Heart left ventricle (tissue), 16 donors: ENCODE measurements at places on chromosomes 6 and 20. TPM values are rescaled to one million over a fixed set of nuclear protein-coding genes. Genes with fewer than 3 reads are reported as not detected.

DNA sequence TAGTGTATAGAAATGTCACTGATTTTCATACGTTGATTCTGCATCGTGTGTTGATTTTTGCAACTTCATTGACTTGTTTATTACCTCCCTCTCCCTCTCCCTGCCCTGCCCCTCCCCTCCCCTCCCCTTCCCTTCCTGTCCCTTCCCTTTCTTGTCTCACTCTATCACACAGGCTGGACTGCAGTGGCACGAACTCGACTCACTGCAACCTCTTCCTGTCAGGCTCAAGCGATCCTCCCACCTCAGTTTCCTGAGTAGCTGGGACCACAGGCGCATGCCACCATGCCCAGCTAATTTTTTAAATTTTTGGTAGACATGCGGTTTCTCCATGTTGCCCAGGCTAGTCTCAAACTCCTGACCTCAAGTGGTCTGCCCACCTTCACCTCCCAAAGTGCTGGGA, 19.2 kb upstream of the PPP1R14C start:
- H3K36me3 ChIP-seq, result no peaks in the 10 kb centered on the region
- no peak overlapping the region for H3K4me3 ChIP-seq
- H3K27me3 ChIP-seq, result no peaks in the 10 kb centered on the region

Gene ZC2HC1B
- 0.25 TPM for total RNA-seq

DNA sequence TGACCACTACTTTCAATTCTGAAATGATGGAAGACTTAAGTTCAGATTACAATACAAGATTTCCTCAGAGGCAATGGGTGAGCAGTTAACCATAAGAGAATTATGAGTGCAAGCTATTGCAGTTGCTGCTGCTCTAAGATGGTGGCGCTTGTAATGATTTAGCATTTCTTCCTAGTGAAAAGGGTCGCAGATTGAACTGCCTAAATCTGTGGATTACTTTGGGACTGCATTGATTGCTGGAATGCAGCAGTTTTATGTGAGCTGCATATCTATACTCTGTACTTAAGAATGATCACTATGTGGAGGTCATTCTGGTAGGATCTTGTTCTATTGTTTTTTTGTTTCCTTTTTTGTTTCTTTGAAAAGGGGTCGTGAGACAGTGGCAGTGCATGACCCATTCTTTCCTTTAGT, 5.3 kb downstream of the SCAF8 start:
- no peak overlapping the region for H3K27ac ChIP-seq

DNA sequence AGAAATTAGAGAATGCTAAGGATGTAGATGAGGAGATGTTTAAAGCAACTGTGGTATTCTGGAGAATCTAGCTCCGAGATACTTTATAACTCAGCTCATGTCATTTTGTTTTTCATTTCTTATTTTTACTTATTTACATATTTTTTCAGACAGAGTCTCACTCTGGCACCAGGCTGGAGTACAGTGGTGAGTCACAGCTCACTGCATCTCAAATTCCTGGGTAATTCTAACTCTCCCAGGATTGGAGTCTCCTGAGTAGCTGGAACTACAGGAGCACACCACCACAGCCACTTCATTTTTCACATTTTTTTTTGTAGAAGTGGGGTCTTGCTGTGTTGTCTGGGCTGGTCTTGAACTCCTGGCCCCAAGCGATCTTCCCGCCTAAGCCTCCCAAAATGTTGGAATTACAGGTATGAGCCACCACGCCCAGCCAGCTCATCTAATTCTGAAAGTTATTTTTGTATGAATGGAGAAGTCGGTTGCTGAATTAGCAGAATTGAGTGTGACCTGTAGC, 94.3 kb upstream of the FAM8A1 start:
- peaks cover 7% of the 10 kb centered on the region for H3K4me1 ChIP-seq
- no peaks in the 10 kb centered on the region for H3K36me3 ChIP-seq
- no peaks in the 10 kb centered on the region for H3K27me3 ChIP-seq

Gene TINAG
- total RNA-seq, result 0.55 TPM

DNA sequence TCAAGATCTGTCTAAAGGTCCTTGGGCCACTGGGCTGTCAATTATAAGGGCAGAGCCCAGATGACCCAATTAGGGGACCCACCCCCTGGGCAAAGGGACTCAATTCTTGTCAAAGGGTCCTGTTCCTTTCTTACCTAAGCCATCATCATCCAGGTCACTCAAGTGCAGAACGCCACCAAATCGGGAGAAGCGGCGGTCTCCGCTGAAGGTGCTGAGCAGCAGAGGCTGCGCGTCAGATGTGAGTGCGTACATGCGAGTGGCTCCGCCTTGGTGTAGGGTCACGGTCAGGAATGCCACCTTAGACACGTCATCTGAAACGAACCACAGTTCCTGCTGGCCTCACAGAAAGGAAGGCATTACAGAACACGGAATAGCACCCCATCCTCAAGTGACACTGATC, 34.2 kb downstream of the MRS2 start:
- no peaks in the 10 kb centered on the region for H3K36me3 ChIP-seq
- H3K27ac ChIP-seq, result no peak overlapping the region
- H3K4me3 ChIP-seq, result no peak overlapping the region

GRCh38 chr6:3205913-3206312, 21.5 kb downstream of the TUBB2B start:
- DNase-seq, result no peak
- no peak overlapping the region for H3K27ac ChIP-seq
- H3K4me1 ChIP-seq, result no peaks in the 10 kb centered on the region
- no peaks in the 10 kb centered on the region for H3K27me3 ChIP-seq
- H3K4me3 ChIP-seq, result no peak overlapping the region

DNA sequence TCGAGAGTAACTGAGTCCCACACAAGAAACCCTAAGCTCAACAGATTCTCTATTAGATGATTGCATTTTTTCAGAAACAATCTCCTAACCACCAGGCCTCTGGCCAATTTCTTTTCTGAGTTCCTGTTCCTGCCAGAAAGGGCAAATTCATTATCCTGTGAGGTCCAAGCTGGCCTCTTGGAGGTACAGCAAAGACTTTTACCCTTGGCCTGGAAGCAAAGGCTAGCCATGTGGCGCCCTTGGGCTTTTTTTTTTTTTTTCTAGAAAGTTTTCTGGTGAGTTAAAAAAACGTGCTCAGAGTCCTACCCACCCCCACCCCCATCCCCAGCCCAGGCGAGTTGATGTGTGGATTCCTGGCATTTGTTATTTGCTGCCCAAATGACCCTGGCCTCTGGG, 59.0 kb upstream of the EEF1A1 start:
- H3K27ac ChIP-seq, result peak overlapping the region; percentile 94
- no peaks in the 10 kb centered on the region for H3K27me3 ChIP-seq
- H3K4me1 ChIP-seq, result peaks cover 25% of the 10 kb centered on the region
- no peaks in the 10 kb centered on the region for H3K36me3 ChIP-seq
- DNase-seq, result peak; percentile 27

GRCh38 chr20:13771853-13772453, 12.8 kb downstream of the ESF1 start:
- no peak overlapping the region for H3K4me3 ChIP-seq
- DNase-seq, result no peak
- H3K4me1 ChIP-seq, result no peaks in the 10 kb centered on the region
- H3K27ac ChIP-seq, result no peak overlapping the region

Gene DNPH1
- 23.2 TPM for total RNA-seq

- H3K4me1 ChIP-seq, result peaks cover 17% of the 10 kb centered on the region
- no peaks in the 10 kb centered on the region for H3K27me3 ChIP-seq
- DNase-seq, result peak; percentile 96
- peak within 1 kb of the TSS; percentile 95 for H3K4me3 ChIP-seq
- H3K36me3 ChIP-seq, result no peaks in the 10 kb centered on the region
These were observed at the start of gene TMEM170B for GRCh38 chr6:11537229-11538051. Gene TMEM170B (plus strand): TSS chr6:11537749. CDS start chr6:11538278, 529 bp downstream.

DNA sequence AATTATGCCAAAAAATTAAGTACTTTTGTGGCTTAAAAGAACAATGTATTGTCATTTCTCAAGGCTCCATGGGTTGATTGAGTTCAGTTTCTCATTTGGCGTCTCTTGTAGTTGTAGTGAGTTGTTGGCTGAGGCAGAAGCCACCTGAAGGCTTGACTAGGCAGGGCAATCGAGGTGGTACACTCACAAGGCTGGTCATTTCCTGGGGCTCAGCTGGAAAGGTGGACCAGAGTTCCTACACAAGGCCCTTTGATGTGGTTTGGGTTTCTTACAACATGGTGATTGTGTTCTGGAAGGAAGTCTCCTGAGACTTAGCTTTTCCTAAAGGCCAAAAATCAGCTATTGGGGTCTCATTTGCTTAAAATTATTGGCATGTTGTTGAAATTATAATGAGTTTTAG, 22.6 kb downstream of the MAS1 start:
- no peaks in the 10 kb centered on the region for H3K36me3 ChIP-seq
- H3K4me3 ChIP-seq, result no peak overlapping the region
- no peaks in the 10 kb centered on the region for H3K27me3 ChIP-seq
- no peaks in the 10 kb centered on the region for H3K4me1 ChIP-seq
- H3K27ac ChIP-seq, result no peak overlapping the region

DNA sequence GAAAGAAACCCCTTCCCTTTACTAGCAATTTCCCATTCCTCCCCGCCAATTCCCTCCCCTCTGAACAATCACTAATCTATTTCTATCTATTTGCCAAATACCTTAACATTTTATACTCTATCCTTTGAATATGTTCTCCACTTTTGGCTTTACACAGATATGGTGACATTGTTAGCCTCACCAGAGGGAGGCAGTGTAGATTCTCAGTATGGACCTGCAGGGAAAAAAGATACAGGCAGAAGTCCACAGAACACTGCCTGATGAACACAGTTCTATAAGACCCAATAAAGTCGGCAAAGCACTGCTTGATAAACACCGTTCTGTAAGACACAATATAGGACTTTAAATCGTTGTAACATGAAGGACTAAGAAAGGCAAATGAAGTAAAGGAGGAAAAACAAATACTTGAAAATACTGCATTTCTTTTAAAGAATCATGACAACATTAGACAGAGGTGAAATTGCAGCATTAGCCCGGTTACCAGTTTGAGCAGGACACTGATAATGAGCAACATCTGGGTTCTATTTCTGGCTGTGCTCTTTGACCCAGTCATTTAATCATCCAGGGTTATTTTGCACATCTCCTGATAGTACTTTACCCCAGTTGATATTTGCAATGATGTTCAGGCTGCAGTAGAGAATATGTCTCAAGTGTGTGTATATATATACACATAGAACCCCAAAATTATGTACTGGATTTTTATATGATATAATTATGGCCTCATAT, 296.8 kb downstream of the UTRN start:
- no peaks in the 10 kb centered on the region for H3K27me3 ChIP-seq
- H3K27ac ChIP-seq, result no peak overlapping the region
- DNase-seq, result no peak
- no peak overlapping the region for H3K4me3 ChIP-seq

DNA sequence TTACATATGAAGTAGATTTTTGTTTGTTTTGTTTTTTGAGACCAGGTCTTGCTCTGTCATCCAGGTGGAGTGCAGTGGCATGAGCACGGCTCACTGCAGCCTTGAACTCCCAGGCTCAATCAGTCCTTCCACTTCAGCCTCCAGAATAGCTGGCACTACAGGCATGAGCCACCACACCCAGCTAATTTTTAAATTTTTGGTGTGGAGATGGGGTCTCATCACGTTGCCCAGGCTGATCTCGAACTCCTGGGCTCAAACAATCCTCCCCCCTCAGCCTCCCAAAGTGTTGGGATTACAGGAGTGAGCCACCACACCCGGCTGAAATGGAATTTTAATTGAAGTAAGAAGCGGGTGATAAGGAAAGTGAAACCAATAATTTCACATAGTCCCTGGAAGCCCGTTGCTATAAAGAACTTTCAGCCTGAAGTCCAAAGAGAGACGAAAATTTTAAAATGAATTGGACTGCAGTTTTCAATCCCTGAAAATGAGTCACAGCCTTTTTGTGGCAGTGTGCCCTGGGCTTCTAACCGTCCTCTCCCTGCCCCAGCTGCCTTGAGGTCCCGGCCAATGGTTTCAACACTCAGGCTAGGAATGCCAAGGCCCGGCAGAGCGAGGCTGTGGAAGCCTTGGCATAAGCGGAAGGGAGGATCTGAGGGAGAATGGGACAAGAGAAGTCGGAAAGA, 757 bp downstream of the RAET1E start:
- DNase-seq, result peak; percentile 67
- no peak overlapping the region for H3K4me3 ChIP-seq
- peak overlapping the region; percentile 77 for H3K27ac ChIP-seq
- peaks cover 8% of the 10 kb centered on the region for H3K4me1 ChIP-seq
- H3K36me3 ChIP-seq, result no peaks in the 10 kb centered on the region
- H3K27me3 ChIP-seq, result no peaks in the 10 kb centered on the region

Gene SLC44A4
- not detected for total RNA-seq

Gene HLA-DOA
- total RNA-seq, result 0.79 TPM

GRCh38 chr20:38197217-38197616, 32.1 kb upstream of the TGM2 start:
- DNase-seq, result no peak
- H3K36me3 ChIP-seq, result no peaks in the 10 kb centered on the region
- H3K27me3 ChIP-seq, result no peaks in the 10 kb centered on the region
- no peaks in the 10 kb centered on the region for H3K4me1 ChIP-seq

DNA sequence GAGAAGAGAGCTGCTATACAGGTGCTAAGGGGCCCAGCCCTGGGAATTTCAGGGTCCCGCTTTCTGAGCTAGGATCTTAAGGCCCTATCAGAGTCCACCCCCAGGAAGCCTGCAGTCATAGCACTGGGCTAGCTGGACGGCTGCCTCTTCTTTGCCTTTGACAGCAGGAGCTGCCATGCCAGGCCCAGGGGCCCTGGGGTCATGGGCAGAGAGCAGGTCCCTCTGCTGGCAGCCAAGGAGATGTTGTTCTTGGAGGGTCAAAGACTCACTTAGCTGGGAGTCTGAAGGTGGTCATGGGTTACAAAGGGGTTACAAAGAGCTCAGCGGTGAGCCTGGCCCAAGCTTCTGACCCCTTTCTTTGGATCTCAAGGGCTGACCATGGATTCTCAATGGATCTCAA, 52.7 kb downstream of the RPP21 start:
- no peak overlapping the region for H3K27ac ChIP-seq
- no peak for DNase-seq
- H3K4me3 ChIP-seq, result no peak overlapping the region
- H3K36me3 ChIP-seq, result no peaks in the 10 kb centered on the region
- peaks cover 32% of the 10 kb centered on the region for H3K27me3 ChIP-seq
- no peaks in the 10 kb centered on the region for H3K4me1 ChIP-seq

Gene BTNL2
- not detected for total RNA-seq

DNA sequence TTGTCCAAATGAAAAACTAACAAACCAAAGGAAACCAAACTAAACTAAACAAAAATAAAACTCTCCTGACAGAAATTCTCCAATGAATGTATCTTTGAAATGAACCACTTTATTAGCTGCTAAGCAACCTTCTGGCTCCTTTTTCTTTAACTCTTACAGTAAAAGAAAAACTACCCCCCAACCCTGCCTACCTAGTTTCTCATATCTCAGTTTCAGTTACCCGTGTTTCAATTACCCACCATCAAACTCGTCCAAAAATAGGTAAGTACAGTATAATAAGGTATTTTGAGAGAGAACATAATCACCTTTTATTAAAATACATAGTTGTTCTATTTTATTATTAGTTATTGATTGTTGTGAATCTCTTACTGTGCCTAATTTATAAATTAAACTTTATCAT, 177.4 kb upstream of the THEMIS start:
- H3K27me3 ChIP-seq, result no peaks in the 10 kb centered on the region
- no peaks in the 10 kb centered on the region for H3K4me1 ChIP-seq
- no peak for DNase-seq
- H3K27ac ChIP-seq, result no peak overlapping the region
- H3K36me3 ChIP-seq, result no peaks in the 10 kb centered on the region
